ENCODE measurements at places on chromosomes 6 and 20. TPM values are rescaled to one million over a fixed set of nuclear protein-coding genes. Genes with fewer than 3 reads are reported as not detected.

The CEP85L gene
- total RNA-seq, result 6.7 TPM

The PHF1 gene
- 71.4 TPM for total RNA-seq

The BACH2 gene
- total RNA-seq, result 14.9 TPM

The PTCHD4 gene
- 0.42 TPM for total RNA-seq

The MROH8 gene
- total RNA-seq, result 0.61 TPM

The MAP1LC3A gene
- total RNA-seq, result 18.6 TPM

The DCDC2 gene
- 1.4 TPM for total RNA-seq

The HLA-DQB1 gene
- total RNA-seq, result 2.2 TPM

Measured in endodermal cell (in vitro differentiated cells).